ENCODE measurements at places on chromosomes 6 and 20. TPM values are rescaled to one million over a fixed set of nuclear protein-coding genes. Genes with fewer than 3 reads are reported as not detected.

- no peaks in the 10 kb centered on the region for H3K36me3 ChIP-seq
- DNase-seq: no peak
- H3K27me3 ChIP-seq: no peaks in the 10 kb centered on the region
These were observed 4.4 kb upstream of the TAB2 start for GRCh38 chr6:149313070-149313469.

CCN5 gene
- total RNA-seq: 0.20 TPM

DNA sequence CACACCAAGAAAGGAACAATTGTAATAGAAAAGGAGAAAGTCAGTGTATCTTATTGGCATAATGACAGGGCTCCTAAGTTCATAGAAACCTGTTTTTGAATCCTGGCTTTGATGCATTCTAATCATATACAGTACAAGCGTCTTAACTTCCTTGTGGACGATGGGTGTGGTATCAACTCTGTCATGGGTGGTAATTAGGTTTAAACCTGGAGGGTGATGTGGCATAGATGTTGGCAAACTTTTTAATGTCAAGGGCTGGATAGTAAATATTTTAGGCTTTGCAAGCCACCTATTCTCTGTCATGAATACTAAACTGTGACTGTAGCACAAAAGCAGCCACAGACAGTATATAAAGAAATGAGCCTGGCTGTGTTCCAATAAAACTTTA lies 138.7 kb upstream of the EDN1 start:
- H3K27me3 ChIP-seq: no peaks in the 10 kb centered on the region
- peaks cover 30% of the 10 kb centered on the region for H3K4me1 ChIP-seq

- no peak for DNase-seq
- H3K4me3 ChIP-seq: no peak overlapping the region
- H3K36me3 ChIP-seq: peaks cover 9% of the 10 kb centered on the region
- no peaks in the 10 kb centered on the region for H3K4me1 ChIP-seq
- H3K27ac ChIP-seq: no peak overlapping the region
These were observed 15.5 kb downstream of the RTF2 start for GRCh38 chr20:56483970-56484369.

DNA sequence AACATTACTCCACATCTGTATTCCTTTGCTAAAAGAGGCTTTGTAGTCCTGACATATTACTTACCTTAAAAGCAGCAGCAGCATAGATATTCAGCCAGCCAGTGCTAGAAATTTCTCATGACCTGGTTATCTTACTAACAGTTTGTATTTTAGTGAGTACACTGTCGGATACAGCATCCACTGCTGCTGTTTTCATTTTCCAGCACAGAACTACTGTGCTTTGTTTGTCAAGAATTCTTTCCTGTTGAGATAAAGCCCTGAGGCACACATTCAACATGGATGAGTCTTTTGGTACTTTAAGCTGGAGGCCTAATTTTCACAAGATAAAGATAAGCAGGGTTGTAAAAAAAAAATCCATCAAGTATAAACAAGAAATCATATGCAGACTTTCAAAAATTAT lies 311.2 kb upstream of the OPRM1 start:
- H3K4me3 ChIP-seq: no peak overlapping the region
- DNase-seq: peak; percentile 0
- H3K36me3 ChIP-seq: no peaks in the 10 kb centered on the region
- H3K27me3 ChIP-seq: no peaks in the 10 kb centered on the region
- H3K27ac ChIP-seq: no peak overlapping the region

PCIF1 gene
- 35.6 TPM for total RNA-seq

DNA sequence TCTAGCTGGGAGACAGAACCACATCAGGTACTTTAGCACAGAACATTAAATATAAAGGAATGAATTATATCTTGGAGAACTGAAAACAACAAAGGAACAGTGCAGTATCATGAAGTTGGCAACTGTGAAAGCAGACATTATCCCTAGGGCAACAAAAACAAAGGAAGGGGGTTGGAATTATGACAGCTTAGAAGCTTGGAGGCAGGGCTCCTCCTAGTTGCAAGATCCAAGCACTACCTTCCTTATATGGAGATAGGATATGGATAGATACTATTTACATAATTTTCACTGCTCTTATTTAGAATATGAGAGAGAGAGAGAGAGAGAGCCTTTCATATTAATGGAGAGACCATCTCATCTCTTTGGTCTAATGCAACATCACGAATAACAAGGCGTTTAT lies 27.0 kb downstream of the TMEM14A start:
- H3K27me3 ChIP-seq: no peaks in the 10 kb centered on the region
- no peaks in the 10 kb centered on the region for H3K4me1 ChIP-seq
- no peaks in the 10 kb centered on the region for H3K36me3 ChIP-seq
- no peak overlapping the region for H3K27ac ChIP-seq
- no peak for DNase-seq
- no peak overlapping the region for H3K4me3 ChIP-seq

DUSP15 gene
- total RNA-seq: not detected

FLRT3 gene
- total RNA-seq: 0.70 TPM

PCMT1 gene
- 50.5 TPM for total RNA-seq

- H3K4me3 ChIP-seq: no peak overlapping the region
- no peaks in the 10 kb centered on the region for H3K4me1 ChIP-seq
- H3K27me3 ChIP-seq: no peaks in the 10 kb centered on the region
These were observed 137.0 kb downstream of the DST start for GRCh38 chr6:56505512-56506260.

WRNIP1 gene
- total RNA-seq: 61.4 TPM

SLC24A3 gene
- total RNA-seq: not detected

DNA sequence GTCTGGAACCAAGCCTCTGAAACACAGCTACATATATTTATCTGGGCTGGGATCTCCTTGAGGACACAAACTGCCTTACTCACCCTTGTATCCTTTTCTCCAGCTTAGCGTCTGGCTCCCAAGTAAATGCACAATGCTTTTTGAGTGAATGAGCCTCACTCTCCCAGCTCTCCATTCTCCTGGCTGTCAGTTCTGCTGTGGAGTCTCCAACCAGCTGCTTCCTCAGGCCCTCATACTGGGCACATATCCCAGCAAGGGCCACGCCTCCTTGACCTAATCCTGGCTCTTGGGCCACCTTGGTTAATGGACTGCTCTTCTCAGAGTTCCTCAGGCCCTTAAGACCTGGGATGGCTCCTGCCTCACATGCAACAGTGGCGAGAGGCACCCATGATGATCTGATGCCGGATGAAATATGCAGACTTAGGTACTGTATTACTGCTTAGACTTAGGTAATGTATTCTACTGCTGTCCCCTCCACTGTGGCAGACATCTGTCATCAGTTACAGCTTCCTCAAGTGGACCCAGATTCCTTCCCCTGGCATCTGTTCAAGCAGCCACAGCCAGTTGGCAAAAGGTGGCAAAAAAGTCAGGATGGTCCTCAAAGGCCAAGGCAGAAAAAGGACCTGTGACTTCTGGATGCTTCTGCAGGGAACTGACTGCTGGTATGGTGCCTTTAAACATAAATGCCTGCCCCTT lies 16.5 kb downstream of the SNHG17 start:
- H3K36me3 ChIP-seq: peaks cover 50% of the 10 kb centered on the region
- H3K27me3 ChIP-seq: no peaks in the 10 kb centered on the region
- no peak overlapping the region for H3K4me3 ChIP-seq

- peak overlapping the region; percentile 27 for H3K4me3 ChIP-seq
- peak; percentile 98 for DNase-seq
- peaks cover 53% of the 10 kb centered on the region for H3K4me1 ChIP-seq
- peak overlapping the region; percentile 73 for H3K27ac ChIP-seq
These were observed 85.4 kb upstream of the GPR6 start for GRCh38 chr6:109892451-109893435.

DNA sequence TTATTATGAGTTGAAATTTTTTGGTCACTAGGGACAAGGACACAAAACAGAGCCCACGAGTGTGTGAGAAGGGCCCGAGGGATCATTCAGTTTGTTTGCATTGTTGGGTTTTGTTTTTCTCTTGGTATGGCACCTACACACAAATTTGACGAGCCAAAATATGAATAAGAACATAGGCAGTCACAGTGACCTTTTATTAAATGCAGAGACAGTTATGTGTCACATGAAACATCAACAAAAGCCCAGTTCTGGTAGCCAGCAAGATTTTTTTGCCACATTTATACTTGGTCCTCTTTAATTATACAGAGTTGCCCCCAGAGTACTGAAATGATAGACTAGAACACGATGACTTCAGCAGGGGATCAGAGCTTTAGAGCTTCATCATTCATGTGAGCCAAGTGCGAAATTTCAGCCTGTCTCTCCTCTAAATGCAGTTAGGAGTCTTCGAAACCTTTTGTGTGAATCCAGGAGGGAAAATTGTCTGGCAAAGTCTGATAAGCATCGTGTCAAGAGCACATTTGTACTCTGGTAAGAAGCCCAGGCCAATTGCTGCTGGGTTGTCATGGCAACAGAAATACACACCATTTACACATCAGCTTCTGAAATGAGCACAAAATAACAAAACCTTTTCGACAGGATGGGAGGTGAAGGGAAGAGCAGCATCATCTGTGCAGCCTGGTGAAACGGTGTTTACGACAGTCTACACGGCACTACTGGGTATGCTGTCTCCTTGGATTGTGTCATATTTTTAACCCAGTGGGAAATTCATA lies 79.2 kb upstream of the RIPOR2 start:
- no peak overlapping the region for H3K27ac ChIP-seq
- H3K36me3 ChIP-seq: no peaks in the 10 kb centered on the region
- no peak for DNase-seq
- no peak overlapping the region for H3K4me3 ChIP-seq
- peaks cover 67% of the 10 kb centered on the region for H3K4me1 ChIP-seq

CYP21A2 gene
- total RNA-seq: not detected

SLC2A10 gene
- total RNA-seq: 28.6 TPM
